WTC11 (cell line): ENCODE measurements at places on chromosomes 3 and 15.
A peak's percentile ranks its signal among the peaks of the same experiment; 100 is the strongest.

DNA sequence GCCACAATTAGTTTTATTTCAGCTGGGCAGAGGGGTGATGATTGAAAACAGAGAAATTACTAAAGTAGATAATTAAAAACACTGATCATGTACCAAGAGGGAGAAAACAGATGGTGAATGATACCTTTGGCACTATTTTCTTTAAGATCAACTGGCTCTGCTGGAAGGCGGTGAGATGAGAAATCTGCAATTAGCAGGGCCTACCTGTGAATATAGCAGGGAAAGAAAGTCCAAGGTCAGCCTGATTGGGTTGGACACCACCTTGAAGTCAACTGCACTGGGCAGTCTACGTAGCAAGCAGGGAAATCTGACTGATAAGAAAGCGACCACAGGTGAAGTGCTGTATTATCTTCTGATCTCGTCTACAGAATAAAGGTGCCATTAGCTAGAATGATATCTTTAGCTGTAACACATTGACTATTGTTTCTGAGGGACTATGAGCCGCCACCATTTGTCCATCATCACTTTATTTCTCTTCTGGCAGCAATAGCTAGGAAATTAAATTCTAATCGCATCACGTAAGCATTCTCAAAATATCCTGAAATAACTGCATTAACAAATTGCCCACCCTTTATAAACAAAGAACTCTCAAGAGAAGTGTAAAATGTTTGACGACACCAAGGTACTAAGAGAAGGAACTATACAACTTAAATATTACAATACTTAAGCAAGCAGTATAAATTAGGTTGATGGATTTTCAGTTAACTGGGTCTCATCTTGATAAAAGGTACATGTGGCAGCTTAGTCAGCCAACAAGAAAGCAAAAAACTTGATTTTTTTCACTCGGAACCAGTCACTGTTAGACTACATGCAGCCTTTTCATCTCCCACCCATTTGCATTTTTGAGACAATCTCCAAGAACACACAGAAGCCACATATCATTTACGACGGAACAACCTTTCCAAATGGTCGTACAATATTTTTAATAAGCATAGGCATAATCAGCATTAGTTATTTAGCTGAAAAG, 1.3 kb downstream of the NEDD4 start:
- DNase-seq: no peak

GRCh38 chr3:189981668-189982067, 139.0 kb downstream of the P3H2 start:
- no peak for DNase-seq

DNA sequence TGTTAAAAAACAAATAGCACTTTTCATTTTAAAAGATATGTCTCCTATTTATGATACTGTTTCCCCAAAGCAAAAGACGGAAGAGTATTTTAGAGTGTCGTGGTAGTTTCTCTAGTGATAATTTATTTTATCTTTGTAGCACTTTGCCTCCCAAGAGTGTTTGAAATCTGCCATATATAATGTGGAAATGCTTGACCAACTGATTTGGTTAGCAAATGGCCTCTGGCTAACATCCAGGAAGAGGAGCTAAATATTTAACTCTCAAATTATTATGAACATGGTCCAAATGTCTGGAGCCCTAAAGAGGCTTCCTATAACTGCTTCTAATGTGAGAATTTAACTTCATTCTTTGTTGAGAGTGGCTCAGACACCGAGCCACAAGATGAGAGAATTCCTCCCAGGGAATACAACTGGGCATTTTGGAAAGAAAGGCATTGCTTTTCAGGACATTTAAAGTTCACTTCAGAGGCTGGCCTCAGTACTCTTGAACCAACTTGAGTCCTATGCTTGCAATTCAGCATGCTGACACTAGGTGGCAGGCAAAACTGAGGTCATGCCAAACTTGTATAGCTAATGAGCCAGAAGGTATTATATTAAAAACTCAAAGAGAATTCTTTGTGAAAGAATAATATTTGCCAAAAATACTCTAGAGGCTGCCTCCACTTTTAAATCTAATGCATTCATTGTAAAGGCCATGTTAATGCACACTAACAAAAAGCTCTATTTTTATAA, 104.5 kb downstream of the RARB start:
- DNase-seq: peak; percentile 60

GRCh38 chr3:35745802-35746484, 106.6 kb downstream of the ARPP21 start:
- DNase-seq: no peak

DNA sequence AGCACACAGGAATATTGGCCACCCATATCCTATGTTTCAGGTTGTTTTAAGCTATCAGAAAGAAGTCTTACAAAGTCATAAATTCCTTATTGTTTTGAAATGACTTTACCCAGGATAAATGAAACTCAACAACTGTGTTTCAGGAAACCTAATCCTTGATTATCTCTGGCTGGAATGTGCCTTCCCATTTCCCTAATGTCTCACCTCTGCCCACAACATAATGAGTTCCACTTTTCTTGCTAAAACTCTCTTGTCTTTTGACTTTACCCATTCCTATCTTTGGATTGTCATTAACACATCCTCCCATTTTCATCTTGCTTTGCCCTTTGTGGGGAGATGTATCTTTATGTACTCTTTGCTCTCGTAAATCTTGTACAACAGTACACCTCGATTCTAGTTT, 200.0 kb upstream of the DNAJC19 start:
- DNase-seq: no peak

DNA sequence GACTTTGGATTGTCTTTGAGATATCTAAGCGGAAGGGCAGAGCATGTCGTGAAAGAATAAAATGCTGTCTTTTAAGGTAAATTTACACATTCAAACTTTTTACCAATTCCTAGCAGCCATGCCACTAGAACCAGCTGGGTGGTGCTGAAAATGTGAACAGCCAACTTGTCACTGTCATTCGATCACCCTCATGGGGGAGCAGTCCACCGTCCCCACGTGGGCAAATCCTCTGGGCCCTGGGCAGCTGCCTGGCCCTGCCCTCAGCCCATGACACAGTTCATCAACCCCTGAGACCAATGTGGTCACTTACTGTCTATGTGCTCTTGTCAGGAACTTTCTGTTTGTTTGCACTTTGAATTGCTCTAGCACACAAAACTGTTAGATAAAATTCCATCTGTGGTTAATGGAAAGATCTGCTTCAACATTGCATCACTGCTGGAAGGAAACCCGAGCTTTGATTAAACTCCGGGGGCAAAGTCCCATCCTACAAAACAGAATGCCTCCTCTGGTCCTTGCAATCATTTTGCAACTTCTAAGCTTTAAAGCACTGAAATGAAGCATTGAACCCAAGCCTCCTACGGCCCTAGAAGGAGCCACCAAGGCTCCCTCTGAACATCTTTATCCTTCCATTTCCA, 50.1 kb downstream of the PCSK6 start:
- DNase-seq: no peak

- DNase-seq: no peak
Measured at GRCh38 chr3:177946936-177947335, 589.3 kb upstream of the KCNMB2 start.

DNA sequence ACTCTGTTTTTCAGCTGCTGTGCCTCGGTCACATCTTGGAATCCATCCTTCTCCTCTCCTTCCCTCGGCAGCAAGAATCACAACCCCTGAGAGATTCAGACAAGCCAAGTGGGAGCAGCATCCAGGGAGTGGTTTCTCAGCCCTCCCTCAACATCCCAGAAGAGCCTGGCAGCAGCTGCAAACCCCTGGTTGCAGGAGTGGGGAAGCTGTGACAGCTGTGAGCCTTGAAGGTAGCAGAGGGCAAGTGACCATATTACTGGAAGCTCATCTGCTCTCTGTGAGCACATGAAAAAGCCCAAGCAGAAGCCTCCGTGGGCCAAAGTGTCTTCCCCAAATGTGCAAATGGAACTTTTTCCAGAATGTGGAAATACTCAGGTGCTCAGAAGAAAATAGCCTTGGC, 312.9 kb downstream of the NTRK3 start:
- DNase-seq: no peak

GRCh38 chr3:177035676-177036075, 161.6 kb downstream of the TBL1XR1 start:
- no peak for DNase-seq

DNA sequence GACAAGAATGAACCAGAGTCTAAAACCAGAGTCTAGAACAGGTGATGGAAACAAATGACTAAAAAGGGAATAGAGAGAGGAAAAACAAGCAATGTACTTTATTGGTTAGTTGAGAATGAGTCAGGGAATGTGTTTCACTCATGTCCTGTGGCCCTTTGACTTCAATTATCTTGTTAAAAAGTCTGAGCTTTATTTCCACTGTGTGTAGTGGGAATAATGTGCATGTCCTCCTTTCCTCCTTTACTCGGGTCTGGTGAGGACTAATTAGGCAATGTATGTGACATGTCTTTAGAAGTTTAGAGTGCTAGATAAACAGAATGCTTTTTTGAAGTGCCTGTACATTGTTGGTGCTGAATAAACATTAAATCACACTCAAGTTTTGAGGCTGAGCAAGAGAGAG, 21.3 kb downstream of the LSAMP start:
- no peak for DNase-seq

DNA sequence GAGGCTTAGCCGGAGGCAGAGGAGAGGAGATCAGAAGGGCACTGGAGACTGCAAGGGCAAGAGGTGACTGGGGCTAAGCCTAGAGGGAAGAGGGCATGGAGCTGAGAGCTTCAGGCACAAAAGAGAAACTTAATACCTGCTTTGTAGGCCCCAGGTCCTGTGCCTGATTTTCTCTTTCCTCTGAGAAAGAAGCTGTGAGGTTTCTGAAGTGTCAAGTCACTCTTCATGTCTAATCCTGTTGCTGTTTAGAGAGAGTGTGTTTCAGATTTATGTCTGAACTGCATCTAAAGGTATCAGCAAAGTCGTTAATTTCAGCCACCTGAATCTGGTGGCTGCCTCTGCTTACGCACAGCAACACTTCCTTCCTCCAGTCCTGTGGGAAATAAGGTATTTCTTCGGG, 106.9 kb upstream of the RNU6-1 start:
- no peak for DNase-seq

GRCh38 chr15:59424616-59425015, 13.4 kb upstream of the FAM81A start:
- no peak for DNase-seq

DNA sequence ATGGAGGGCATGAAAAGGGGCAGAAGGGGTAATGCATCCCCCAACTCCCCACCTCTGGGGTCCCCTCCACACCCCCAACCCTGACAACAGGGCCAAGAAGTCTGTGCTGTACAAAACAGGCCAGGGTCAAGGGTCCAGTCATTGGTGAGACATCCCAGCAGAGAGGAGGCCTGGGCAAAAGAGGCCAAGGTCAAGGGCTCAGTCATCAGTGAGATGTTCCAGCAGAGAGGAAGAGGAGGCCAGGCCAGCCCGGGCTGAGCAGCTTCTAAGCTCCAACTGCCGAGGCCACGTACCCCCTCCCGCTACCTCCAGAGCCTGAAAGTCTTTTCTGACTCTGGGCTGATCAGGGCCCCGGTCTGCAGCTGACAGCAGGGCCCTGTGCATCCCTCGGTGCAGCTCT, 52.4 kb downstream of the LHFPL4 start:
- DNase-seq: no peak

GRCh38 chr3:188797045-188797444, 374.7 kb upstream of the TPRG1 start:
- DNase-seq: no peak

GRCh38 chr3:147361454-147362420, 44.6 kb downstream of the ZIC4 start:
- peak; percentile 96 for DNase-seq

DNA sequence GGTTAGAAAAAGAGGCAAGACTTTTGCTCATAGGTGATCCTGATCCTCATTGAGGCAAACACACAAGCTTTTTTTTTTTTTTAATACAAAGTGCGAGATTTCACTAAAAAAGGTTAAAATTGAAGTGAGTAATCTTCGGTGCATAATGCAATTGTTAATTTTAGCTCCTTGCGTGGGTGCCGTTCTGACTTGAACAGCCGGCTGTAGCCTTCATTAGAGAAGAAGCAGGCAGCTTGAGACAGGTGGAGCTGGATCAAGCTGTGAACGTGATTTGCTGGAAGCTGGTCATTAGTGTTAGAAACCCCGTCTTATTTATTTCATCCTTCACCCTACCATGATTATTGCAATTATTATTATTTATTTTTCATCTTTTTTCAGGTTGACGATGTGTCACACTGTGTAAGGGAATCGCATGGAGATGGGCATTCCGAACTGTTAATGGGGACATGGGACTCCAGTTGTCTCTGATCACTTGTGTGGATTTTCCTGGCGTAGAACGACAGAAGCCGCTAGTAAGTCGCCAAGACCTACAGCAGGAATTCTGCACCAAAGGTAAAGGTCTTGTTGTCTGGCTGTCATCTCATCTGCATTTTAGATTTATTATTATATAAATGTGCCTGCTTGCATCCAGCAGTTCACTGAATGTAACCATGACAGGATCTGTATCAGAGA, 40.2 kb downstream of the ARPP21 start:
- DNase-seq: no peak

- peak; percentile 40 for DNase-seq
Measured at GRCh38 chr3:61371123-61371522, 119.9 kb upstream of the FHIT start.

DNA sequence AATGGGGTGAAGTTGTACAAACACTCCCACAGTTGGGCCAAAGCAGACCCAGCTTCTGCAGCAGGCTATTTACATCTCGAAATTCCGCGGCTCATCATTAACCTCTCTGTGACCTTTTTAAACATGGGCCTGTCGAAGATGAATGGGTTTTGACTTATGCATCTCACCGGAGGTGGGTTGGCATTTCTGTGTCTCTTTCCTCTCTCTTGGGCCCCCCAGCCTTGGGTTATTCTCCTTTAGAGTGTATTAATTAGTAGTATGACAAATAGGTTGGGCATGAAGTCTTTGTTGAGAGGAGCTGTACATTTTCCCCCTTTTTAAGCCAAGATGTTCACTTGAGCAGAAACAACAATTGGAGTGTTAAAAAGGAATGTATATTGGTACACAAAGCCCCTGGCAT, 9.8 kb downstream of the SMAD6 start:
- no peak for DNase-seq
